Stimulated activated CD4-positive, alpha-beta T cell treated with anti-CD3 and anti-CD28 coated beads, TNF-alpha, amount 100 ng/mL, for 1 hour (primary cell): ENCODE measurements at places on chromosomes 16 and 17.

DNA sequence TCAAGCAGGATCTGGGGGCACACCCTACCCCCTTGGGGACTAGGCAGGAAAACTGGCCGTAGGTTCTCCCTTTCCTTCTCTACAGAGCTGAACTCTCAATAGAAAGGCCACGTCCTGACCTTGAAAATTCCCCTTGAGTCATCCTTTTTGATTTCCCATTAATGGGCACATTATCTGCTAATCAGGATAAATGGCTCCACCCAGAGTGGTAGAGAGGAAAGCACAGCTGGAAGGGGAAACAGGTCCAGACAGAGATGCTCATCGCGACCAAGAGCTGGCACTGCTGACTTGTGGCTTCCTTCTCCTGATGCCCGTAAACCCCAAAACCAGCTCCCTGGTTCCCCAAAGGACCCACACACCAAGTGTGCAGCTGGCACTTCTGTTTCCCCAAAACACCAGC lies 206.5 kb upstream of the CDH5 start:
- no peak for DNase-seq

- DNase-seq, result no peak
Observed at GRCh38 chr17:8056232-8056975, 17.5 kb downstream of the ALOX15B start.

- no peak for DNase-seq
Observed at GRCh38 chr16:79077346-79077745, 523.2 kb downstream of the MAF start.

DNA sequence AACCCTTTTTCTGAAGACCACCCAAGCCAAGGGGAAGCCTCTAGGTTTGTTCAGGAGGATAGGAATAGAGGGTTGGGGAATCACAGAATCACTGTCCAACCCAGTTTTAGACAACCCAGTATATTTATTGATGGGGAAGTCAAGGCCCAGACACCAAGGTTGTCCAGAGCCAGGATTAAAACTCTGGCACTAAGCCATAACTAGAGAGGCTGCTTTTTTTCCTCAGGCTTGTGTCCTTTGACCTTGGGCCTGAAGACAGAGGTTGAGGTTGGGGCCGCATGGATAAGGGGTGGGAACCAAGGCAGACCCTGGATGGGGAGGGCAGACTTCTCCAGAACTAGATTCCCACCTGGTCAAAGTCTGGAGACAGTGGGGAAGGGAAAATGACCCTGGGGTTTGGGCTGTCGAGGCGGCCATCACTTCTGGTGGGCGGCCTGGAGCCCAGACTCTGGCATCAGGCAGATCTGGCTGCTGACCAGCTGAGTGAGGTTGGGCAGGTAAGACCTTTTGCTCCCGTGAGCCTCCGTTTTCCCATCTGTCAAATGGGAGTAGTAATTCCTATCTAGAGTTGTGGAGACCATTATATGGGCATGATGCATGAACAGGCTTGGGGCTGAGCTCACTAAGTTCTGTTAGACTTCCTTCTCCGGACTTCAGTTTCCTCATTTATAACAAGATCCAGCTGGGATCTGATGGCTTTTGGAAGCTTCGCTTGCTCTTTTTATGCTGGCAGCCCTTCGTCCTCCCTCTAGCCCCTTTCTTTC lies 17.9 kb downstream of the IGFBP4 start:
- DNase-seq, result no peak

DNA sequence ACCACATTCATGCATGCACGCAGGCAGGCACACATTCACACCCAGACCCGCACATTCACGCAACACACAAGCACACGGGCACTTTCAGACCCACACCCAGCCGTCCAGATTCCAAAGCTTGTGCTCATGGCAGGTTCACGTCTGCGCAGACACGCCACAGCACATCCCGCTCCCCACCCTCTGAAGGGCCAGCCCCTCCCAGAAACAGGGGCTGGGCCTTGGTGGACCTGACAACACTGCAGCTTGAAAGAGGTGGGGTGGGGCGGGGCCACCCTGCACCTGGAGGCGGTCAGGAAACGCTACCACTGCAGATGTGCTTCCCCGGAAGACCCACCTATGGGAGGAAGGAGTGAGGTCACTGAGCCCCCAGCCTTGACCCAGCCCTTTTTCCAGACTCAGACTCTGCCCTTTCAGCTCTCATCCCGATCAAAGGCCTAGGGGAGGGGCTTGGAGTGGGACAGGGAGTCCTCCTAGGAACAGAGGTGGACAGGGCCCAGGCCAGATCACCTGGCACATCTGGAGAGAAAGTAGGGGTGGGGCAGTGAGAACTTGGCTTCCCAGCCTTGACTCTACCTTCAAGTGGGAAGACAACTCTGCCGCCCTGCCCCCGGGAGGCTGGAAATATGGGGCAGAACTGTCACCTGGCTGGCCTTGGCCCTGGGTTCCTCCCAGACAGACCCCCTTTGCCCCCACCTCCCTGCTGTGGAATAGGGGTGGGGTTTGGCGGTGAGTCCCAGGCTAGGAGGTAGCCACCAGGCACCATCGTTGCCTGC lies 11.0 kb downstream of the P3H4 start:
- DNase-seq, result no peak

DNA sequence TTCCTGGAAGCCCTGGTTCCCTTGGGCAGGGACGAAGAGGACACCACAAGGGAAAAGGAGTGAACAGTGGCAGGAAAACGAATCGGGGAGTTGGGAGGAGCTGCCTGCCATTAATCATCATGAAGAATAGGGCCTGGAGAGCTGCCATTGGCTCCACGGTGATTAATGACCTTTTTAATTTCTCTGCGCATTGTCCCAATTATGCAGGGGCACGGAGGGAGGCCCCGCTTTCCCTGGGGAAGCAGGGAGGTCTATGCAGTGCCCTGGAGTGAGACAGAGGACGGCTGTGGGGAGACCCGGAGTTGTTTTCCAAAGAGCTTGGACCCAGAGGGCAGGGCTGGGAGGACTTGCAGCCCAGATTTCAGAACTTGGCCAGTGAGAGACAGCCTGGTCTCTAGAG lies 338.9 kb upstream of the C16orf82 start:
- DNase-seq, result no peak

- DNase-seq, result no peak
Observed at GRCh38 chr17:42321555-42321954, 33.3 kb downstream of the STAT5A start.
